ENCODE measurements at places on chromosomes 2 and 18.

GRCh38 chr2:220296174-220296573 lies 668.7 kb downstream of the SLC4A3 start:
- no peak for DNase-seq

DNA sequence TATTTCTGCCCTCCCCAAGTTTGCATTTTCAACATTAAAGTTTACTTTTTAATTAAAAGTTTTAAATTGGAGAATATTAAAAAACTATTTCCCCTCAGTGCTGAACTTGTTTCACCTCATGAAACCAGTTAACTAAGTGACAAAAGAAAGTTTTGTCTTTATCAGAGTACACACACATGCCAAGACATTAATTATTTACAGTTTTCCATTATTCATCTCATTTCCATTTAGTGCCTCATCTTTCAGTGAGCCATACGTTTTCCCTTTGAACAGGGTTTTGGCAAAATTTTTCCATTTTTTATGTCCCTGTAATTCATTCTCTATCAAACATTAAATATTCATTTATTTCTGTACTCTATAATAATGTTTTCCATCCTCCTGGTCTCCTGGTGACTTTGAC lies 53.2 kb downstream of the SF3B1 start:
- DNase-seq: no peak

DNA sequence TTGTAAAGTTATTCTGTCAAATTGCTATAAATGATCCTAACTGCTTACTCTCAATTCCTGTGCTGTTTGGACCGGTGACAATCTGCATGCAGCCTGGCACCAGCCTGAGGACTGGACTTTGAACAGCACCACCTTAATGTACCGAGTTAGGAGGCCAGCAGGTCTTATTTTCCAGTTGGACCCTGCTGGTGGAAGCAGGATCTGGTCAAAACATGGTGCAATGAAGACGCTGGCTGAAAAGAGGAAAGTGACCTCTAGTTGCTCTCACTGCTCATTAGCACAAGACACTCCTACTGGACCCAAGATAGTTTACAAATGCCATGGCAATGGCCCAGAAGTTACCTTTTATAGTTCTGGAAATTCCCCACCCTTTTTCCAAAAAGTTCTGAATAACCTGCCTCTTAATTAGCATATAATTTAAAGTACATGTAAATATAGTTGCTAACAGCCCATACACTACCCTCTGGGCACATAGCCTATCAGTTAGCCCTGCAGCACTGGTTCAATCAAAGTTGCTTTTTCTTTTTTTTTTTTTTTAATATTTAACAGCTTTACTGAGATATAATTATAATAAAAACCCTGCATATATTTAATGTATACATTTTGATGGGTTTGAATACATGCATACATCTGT lies 35.8 kb downstream of the RBKS start:
- DNase-seq: no peak

DNA sequence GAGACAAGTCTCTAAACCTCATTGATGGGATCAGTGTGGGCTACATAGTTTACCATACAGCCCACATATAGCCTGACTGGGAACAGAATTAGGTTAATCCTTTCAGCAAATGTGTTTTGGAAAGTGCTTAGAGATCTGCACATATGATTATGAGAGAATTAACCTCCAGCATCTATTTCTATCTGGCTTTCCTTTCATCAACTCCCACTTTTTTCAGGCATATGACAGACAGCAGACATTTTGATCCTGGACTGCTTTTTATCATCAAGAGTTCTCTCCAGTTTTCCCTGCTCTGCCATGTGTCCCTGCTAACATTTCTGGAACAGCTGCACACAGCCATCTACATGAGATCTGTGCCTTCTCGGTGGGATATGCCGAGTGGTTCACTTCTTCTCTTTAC lies 139.5 kb upstream of the LRP1B start:
- no peak for DNase-seq

DNA sequence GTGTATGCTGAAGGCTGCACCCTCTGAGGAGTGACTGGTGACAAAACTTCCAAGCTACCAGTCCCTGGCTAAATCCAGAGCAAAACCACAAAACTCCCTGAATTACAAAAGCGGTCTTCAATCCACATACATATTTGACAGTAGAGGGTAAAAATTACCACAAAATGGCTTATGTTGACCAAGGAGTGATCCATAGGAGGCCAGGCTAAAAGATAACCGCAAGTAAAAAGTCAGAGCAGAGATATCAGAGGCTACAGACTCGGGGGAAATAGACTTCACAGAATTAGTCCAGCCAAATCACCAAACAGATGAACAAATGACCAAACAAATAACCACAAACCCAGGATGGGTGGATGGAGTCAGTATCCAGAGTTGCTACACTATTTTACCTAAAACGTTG lies 19.4 kb downstream of the STARD6 start:
- no peak for DNase-seq

- no peak for DNase-seq
Measured at GRCh38 chr2:8636041-8636491, 45.8 kb upstream of the ID2 start.

DNA sequence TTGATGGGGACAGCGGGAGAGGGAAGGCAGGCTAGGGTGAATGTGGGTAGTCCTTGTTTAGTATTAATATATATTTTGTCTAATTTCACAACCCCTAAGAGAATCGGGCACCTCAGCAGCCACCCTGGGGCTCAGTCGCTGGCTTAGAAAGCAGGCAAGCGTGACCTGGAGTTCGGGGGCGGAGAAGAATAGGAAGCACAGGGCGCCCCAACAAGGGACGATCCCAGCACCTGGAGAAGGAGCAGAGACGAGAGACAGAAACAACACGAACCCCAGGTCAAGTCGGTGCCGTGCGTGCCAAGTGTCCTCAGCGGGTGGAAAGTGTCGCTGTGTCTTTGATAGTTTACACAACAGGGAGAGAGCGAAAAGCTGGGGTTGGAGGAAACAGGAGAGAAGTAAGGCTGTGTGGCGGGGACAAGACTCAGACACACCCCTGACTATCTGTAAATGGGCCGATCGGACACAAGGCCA lies 95.4 kb downstream of the NFATC1 start:
- DNase-seq: no peak

DNA sequence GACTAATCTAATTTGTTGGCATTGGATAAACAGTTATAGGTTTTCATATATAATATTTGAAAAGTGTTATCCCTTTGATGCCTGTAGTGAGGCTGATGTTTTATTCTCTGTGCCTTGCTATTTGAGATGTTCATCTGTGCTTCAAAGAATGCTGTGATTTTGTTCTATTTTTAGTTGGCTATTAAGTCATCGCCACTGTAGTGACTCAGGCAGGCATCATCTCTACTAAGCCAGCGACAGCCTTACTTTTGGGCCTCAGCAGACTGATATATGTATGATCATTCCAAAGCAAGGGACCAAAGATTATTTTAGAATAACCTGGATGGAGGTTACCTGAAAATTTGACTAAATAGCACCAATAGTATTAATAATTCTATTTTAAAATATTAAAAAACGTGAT lies 1674.5 kb upstream of the NXPH2 start:
- no peak for DNase-seq

GRCh38 chr2:151808258-151809072 lies 19.8 kb downstream of the ARL5A start:
- no peak for DNase-seq

- DNase-seq: no peak
Measured at GRCh38 chr2:41621563-41621962, 426.3 kb upstream of the PKDCC start.

DNA sequence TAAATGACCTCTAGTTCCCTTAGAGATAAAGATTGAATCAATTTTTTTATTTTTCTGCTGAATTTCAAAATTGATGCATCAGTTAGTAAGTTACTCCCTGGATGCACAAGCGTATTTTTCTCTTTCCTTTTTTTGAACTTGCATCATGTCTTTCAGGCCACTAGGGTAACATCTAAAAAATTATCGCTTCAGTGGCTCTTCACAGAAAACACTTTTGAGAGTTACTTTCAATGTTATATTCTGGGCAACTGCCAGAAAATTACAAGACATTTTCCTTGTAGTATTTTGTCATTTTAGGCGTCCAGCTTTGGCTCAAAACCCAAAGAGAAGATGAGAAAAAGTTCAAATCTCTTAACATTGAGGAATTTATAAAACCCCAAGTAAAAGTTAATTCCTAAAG lies 59.8 kb downstream of the DSEL start:
- no peak for DNase-seq

- no peak for DNase-seq
Measured at GRCh38 chr2:212282671-212283261, 255.8 kb downstream of the ERBB4 start.

Data from stimulated activated naive CD8-positive, alpha-beta T cell treated with anti-CD3 and anti-CD28 coated beads, Interleukin-15, amount 100 ng/mL, for 72 hours (primary cell).